ENCODE measurements at places on chromosomes 5 and 9. TPM values are rescaled to one million over a fixed set of nuclear protein-coding genes. Genes with fewer than 3 reads are reported as not detected.

GRCh38 chr5:149138182-149138923 is 2.9 kb upstream of the ABLIM3 start:
- no peak for DNase-seq

- no peak for DNase-seq
Measured at GRCh38 chr9:24051587-24051986, 225.5 kb upstream of the ELAVL2 start.

DNA sequence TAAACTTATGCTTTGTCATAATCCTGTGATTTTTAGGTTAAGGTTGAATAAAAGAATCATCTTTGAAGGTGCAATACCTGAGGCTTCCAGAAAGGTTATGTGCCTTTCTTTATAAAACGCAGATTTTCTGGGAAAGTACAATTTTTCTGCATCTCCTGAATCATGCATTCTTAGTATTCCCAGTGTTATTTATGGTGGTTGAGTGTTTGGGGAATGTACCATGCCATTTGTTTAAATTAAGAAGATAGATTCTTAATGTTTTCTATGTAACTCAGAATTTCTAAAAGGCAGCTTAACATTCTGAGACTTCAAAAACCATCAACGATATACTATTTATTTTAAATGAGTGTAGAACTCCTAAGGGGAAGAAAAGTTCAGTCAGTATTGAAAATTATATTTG is 108.1 kb upstream of the FBN2 start:
- no peak for DNase-seq

DNA sequence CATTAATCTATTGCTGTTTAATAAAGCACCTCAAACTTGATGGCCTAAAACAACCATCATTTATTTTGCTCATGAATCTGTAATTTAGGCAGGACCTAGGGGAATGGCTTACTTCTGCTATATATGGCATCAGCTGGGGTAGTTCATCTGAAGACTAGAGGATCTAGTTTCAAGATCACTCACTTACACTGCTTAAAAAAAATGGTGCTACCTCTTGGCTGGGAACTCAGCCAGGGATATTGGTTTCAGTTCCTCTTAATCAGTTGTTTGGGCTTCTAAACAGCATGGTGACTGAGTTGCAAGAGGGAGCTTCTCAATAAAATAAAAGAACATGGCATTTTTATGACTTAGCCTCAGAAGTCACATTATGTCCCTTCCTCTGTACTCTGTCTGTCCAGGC is 142.0 kb downstream of the FAM114A2 start:
- DNase-seq, result no peak

The NPR3 gene
- polyA plus RNA-seq, result 1.6 TPM

All from psoas muscle (tissue), 8 donors.